ENCODE measurements at places on chromosomes 3 and 15. TPM values are rescaled to one million over a fixed set of nuclear protein-coding genes. Genes with fewer than 3 reads are reported as not detected.

COPS2 gene
- total RNA-seq = 16.1 TPM

SLITRK3 gene
- total RNA-seq = 0.64 TPM

PPP2R3A gene
- total RNA-seq = 73.4 TPM

TMEM40 gene
- total RNA-seq = not detected

DGKG gene
- total RNA-seq = 2.5 TPM

CD200R1 gene
- 0.68 TPM for total RNA-seq

SPINK8 gene
- not detected for total RNA-seq

RAD51 gene
- 31.6 TPM for total RNA-seq

POTEB3 gene
- not detected for total RNA-seq

BMF gene
- 29.9 TPM for total RNA-seq

CLDN11 gene
- total RNA-seq = 4.8 TPM

CADM2 gene
- total RNA-seq = 5.9 TPM

TLNRD1 gene
- 20.8 TPM for total RNA-seq

ZDHHC23 gene
- 41.1 TPM for total RNA-seq

MESP2 gene
- 0.96 TPM for total RNA-seq

MEGF11 gene
- total RNA-seq = not detected

ADGRG7 gene
- total RNA-seq = 1.8 TPM

SAXO2 gene
- total RNA-seq = 2.4 TPM

COL6A5 gene
- total RNA-seq = not detected
